ENCODE measurements at places on chromosomes 6 and 20.

DNA sequence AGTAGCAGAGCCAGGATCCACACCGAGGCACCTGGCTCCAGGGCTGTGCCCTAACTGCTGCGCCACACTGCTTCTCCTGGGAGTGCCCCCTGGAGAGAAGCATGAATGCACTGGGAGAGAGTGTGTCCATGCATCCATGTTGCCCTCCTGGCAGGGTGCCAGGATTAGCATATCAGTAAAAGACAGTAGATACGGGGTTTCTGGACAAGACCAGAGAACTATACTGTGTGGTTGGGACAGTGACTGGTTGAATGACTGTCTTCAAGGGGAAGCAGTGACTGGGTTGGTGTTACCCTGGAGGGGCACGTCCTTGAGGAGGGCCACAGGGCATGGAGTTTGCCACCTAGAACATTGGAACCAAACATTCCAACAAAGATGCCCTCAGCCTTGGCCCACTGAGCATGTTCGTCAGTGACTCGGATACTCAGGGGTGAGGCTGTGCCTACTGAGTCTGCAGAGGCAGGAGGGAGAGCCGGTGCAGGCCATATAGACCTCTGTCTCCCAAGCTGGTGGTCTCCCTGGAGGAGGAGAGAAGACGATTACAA, 288.8 kb downstream of the CDC5L start:
- H3K27me3 ChIP-seq = peaks cover 18% of the 10 kb centered on the region
- no peak overlapping the region for H3K4me3 ChIP-seq
- H3K4me1 ChIP-seq = no peaks in the 10 kb centered on the region

- H3K4me3 ChIP-seq = no peak overlapping the region
- H3K27me3 ChIP-seq = peaks cover 5% of the 10 kb centered on the region
- peaks cover 18% of the 10 kb centered on the region for H3K4me1 ChIP-seq
- H3K27ac ChIP-seq = no peak overlapping the region
- no peak for DNase-seq
These were observed 87.0 kb downstream of the CD164 start for GRCh38 chr6:109295109-109295773.

DNA sequence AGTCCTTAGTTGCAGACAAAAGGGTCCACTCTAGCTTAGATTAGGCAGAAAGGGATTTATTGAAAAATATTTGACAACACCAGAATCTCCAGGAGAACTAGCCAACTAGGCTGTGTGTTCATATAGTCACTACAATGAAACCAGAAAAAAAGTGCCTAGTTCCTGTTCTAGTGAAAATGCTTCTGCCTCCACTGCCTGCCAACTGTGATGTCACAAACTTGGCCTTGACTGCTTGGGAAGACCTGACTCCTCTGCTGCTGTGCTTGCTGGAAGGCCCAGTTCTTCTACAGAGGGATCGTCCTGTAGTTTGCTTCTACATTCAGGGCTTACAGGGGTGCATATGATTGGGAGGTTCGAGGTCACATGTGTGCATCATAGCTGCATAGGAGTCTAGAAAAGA, 40.3 kb upstream of the XRN2 start:
- H3K27ac ChIP-seq = no peak overlapping the region
- no peak overlapping the region for H3K4me3 ChIP-seq
- no peaks in the 10 kb centered on the region for H3K36me3 ChIP-seq

DNA sequence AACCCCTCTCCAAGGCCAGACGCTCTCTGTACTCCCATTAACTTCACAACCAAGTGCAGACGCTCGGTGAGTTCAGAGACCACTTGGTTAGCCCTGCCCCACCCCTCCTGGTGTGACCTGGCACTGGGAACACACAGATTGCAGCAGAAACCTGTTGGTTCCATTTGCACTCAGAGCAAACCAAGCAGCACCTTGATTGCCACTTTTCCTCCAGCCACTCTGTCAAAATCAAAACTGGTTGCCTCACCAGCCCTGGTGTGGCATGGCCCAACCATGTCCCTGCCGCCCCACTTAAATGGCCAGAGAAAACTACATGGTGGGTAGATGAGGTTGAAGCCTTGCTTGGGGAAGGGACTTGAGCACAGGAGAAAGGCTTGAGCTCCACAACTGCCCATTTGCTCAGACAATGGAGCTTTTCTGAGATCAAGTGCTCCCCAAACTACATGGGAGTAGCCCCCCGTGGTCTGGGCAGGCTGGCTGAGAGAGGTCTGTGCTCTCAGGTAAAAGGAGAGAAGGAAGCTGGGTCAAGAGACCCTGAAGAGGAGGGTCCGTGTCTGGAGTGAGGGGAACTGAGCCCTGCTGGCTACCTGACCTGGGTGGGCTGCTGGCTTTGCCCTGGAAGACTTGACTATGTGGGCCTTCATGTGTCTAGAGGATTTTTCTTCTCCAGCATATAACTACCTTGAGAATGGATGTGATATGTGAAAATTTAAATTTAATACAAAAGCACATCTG, 43.4 kb downstream of the PLCG1 start:
- H3K27ac ChIP-seq = peak overlapping the region; percentile 73
- no peak overlapping the region for H3K4me3 ChIP-seq
- H3K36me3 ChIP-seq = peaks cover 44% of the 10 kb centered on the region
- peak; percentile 48 for DNase-seq

DNA sequence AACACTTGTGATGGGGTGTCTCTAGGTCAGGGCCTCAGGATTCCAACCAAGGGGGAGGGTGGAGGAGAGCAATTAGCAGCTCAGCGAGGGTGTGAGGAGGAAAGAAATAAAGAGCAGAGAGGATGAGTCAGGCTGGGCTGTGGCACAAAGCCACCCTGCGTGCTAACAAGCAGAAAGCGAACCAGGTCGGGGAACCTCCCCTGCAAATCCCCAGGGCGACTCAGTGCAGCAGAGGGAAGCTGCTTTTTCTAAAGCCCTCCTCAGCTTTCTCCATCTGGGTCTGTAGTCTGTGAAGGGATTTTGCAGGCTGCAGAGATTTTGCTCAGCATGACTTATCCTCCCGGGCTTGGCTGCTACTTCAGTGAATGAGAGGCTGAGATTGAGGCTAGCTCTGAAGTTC, 6.6 kb upstream of the SPO11 start:
- no peak for DNase-seq
- no peaks in the 10 kb centered on the region for H3K4me1 ChIP-seq
- H3K27ac ChIP-seq = no peak overlapping the region
- H3K4me3 ChIP-seq = no peak overlapping the region
- H3K36me3 ChIP-seq = no peaks in the 10 kb centered on the region
- peaks cover 46% of the 10 kb centered on the region for H3K27me3 ChIP-seq

Measured in tibial artery (tissue), 4 donors.